ENCODE measurements at places on chromosomes 3 and 15. TPM values are rescaled to one million over a fixed set of nuclear protein-coding genes. Genes with fewer than 3 reads are reported as not detected.

DNA sequence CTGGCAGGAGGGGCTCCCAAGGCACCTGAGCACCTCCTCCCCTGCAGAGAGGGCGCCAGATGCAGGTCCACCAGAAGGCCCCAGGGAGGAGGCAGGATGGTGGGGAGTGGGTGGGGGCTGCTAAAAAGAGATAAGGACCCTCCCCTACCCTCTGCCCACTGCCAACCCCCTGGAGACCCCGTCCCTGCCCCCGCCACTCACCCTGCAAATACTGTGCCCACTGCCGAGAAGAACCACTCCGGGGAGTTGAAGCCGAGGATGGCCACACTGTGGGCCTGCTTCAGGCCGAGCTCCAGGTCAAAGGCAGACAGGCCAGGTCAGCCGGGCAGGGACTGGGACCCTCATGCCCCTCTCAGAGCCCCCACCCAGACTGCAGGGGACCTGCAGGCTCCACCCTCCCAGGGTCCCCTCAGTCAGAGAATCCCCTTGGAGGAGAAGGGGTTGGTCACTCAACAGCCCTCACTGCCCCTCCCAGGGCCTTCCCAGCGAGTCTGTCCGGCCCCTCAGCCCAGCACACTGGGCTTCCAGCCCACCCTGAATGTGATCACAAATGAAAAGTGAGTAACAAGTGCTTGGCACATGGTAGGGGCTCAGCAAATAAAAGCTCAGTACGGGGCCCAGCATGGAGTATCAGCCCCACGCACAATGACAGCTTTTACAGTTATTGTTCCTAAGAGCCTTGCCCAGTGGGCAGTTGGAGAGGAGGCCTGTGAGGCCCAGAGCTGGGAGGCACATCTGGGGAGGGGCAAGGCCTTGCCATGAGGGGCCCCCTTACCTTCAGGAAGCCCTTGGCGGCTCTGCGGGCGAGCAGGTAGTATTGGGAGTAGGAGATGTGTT lies 40.4 kb downstream of the ACSBG1 start:
- DNase-seq = no peak

GRCh38 chr3:46214751-46215352 lies 6.7 kb upstream of the CCR1 start:
- no peak for DNase-seq

DNA sequence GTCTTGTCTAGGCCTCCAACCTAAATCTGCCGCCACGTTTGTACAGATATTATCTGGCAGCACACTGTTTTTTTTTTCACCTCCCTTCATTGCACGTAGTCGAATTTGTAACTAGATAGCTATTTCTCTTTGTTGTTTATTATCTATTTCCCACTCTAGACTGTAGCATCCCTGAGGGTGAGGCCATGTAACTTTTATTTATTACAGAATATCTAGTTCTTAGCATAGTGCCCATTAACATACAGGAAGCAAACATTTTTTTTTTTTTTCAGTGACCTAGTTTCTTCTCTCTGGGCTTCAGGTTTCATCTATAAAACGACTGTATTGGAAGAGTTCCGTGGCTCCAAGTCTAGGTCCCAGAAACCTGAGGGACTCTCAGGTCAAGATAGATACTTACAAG lies 354.3 kb downstream of the FGF12 start:
- DNase-seq = no peak

DNA sequence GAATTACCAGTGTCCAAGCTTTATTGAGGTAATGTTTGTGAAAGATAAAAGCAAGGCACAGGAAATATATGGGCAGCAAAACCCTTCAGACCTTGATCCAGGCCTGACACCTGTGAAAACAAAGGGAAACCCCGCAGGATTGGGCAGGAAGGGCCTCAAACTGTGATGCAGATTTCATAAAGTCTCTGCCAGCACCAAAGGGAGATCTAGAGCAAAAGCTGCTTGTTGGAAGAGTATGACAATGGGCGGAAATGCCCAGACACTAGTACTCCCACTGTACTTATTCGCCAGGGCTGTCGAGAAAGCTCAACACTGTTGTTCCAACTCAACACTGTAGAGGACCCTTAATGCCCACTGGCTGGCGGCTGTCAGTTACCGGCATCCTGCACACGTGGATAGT lies 207.9 kb downstream of the CD47 start:
- no peak for DNase-seq

DNA sequence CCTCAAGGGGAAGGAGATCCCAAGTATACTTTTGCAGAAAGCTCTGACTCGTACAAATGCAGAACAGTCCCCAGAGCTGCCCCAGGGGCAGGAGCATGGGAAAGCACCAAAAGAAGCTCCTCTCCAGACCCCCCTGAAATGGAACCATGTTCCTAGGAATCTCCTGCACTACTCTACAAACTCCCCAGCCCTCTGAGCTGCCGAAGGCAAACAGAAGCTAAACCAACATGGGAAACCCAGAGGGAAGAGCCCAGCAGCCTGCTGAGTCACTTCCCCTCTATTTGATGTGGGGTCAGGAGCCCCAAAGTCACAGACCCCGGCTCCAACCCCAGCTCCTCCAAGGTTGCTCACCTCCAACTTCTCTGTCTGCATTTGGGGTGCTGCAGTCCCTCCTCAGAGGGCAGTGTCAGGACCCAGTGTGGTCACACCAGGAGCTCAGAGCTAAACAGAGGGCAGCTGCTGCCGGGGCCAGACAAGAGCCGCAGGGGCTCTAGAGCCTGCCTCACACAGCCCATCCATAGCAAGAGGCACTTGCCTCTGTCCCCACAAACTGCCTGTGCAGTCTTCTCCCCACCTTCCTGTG lies 3.8 kb upstream of the PLXNA1 start:
- DNase-seq = no peak

GRCh38 chr15:28993051-28993719 lies 107.4 kb downstream of the APBA2 start:
- no peak for DNase-seq

DNA sequence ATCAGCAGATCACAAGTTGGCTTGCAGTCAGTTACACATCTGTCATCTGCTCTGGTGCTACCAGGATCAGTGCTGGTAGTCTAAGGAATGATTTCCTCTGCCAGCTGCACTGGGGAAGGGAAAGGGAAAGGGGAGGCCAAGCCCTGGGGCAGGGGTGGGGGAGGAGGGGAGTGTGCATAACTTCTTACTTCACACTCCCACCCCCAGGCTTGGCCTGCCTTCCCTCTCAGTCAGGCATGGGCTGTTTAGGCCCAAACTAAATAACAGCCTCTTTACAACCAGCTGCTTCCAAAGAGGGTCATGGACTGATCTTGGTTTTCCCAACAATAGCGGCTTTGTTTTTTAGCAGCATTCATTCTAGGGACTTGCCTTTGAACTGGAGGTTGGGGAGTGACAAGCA lies 86.1 kb upstream of the PSMD6 start:
- peak; percentile 18 for DNase-seq

- no peak for DNase-seq
These were observed 396.3 kb downstream of the LSAMP start for GRCh38 chr3:116048991-116049390.

The STARD9 gene
- 18.7 TPM for polyA plus RNA-seq

The WDR49 gene
- polyA plus RNA-seq = 2.0 TPM
